Lower lobe of right lung (tissue), 2 donors: ENCODE measurements at places on chromosomes 3 and 15. TPM values are rescaled to one million over a fixed set of nuclear protein-coding genes. Genes with fewer than 3 reads are reported as not detected.

The OR5K2 gene
- total RNA-seq: not detected

The CPNE9 gene
- 0.44 TPM for total RNA-seq

The HSPBAP1 gene
- 15.4 TPM for total RNA-seq

The GOLGA8T gene
- total RNA-seq: not detected

The APBA2 gene
- 3.8 TPM for total RNA-seq
